Thoracic aorta endothelial cell (primary cell): ENCODE measurements at places on chromosomes 11 and 22. TPM values are rescaled to one million over a fixed set of nuclear protein-coding genes. Genes with fewer than 3 reads are reported as not detected.

Gene POLR2L
- 99.7 and 114 TPM in 2 replicates for total RNA-seq

Gene KRTAP5-9
- total RNA-seq = not detected in 2 replicates

Gene SEPTIN3
- total RNA-seq = 0.07 and 0.13 TPM in 2 replicates

Gene RDX
- 245 and 247 TPM in 2 replicates for total RNA-seq

Gene MAJIN
- not detected in 2 replicates for total RNA-seq

Gene CYB5R3
- total RNA-seq = 54.8 and 76.9 TPM in 2 replicates

Gene OR51T1
- not detected in 2 replicates for total RNA-seq

Gene EI24
- total RNA-seq = 161 and 172 TPM in 2 replicates

Gene TRIM68
- 11.6 and 13.9 TPM in 2 replicates for total RNA-seq

Gene MFNG
- total RNA-seq = 125 and 173 TPM in 2 replicates

Gene OR51L1
- not detected in 2 replicates for total RNA-seq

Gene NLRP14
- total RNA-seq = 0.07 and 0.53 TPM in 2 replicates

Gene ZNRF3
- 4.9 and 6.3 TPM in 2 replicates for total RNA-seq

Gene ACR
- 0.80 and 0.93 TPM in 2 replicates for total RNA-seq

Gene APOBEC3B
- 5.9 TPM in 1 of 2 replicates, not detected in the other for total RNA-seq
